ENCODE measurements at places on chromosomes 7 and 10.

GRCh38 chr7:134896073-134896472, 90.2 kb upstream of the AGBL3 start:
- no peak for DNase-seq

DNA sequence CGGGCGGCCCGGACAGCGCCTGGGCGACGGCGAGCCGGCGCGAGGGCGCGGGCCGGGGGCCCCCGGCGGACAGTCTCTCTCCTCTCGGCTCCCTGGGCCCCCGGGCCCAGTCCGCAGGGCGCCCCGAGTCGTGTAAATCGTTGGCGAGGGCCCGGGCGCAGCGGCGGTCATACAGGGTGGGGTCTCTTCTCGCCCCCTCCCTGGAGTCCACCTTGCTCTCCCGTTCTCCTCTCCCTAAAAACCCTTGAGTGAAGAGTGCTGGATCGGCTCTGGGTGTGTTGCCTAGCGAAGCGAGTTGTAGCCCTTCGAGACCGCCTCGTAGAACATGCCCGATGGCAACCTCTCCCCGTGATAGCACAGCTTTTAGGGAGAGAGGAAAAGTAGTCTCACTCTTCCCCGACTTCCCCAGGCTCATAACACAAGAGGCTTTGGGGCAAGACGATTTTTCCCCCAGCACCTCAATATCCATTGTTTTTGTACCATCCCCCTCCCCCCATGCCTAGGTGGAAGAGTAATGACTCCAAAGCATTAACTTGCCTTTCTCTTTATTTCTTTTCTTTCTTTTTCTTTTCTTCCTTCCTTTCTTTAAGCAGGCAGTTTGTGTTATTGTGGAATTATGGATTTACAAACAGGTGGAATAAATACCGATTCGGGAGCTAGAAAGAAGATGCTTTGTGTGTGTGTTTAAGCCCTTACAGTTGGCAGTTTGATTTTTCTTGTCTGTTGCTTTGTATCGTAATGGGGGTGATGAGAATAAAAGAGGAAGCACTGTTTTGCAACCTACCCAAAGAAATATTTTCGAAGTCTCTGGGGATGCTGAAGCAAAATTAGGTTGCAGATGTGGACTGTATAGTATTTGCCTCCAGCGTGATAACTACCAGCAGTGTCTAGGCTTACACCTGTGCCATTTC, 822 bp downstream of the SHOC2 start:
- no peak for DNase-seq

DNA sequence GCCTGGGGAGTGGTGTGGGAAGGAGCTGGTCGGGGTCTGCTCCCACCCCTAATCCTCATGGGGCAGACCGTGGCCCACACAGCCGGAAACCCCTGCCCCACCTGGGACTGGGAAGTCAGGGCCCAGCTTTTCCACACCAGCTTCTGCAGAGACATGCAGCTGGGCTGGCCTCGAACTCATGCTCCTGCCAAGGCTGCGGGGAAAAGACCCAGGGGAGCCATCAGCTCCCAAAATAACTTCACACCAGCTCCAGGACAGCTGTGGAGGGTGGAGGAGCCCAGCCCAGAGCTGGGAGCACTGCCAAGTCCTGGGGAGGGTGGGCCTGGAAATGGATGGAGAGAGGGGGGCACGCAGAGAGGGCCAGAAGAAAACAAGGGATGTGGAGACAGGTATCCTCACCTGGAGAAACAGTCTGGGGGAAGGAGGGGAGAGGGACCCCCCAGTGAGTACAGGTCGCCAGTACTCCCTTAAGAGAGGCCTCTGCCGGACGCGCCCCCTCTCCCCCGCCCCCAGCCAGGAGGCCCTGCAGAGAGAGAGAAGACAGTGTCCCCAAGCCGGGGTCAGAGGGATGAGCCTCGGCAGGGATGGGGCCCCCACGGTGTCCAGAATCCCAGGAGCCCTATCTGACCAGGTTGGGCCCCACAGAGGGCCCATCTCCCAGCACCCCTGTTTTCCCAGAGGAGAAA, 11.5 kb upstream of the GRIFIN start:
- no peak for DNase-seq

GRCh38 chr10:11162828-11163599, 145.3 kb downstream of the CELF2 start:
- DNase-seq = peak; percentile 43

DNA sequence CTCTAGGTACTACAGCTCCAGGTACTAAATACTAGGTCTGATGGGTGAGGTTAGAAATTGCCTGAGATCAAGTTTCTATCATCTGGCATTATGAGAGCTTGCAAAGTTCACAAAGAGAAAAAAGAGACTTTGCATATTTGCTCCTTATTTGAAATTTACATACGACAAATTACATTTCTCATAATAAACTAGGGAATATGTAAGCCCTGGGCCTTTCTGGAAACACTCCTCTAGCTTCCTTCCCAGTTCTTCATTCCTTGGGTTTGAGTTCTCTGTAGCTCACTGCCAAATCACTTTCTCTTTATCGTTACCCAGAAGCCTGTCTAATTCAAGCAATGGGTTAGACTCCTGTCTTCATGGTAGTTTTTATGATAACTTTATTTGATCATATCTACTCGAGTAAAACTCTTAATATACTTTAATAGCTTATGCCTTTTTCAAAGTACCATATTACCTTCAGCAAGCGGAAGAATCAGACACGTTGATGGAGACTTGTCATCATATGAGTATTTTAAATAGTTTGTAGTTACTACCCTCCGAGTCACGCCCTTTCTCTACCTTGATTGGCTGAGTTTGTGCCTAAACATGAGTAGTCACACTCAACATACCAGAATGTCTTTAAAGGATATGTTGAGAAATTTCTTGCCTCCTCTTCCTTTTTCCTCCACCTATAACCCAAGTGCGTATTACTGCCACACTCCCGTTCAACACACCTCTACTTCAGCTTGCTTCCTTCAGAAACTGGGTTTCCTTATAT, 150.5 kb downstream of the DKK1 start:
- no peak for DNase-seq

- DNase-seq = no peak
Measured at GRCh38 chr10:114233482-114233881, 5.6 kb upstream of the VWA2 start.

GRCh38 chr7:28115261-28115660, 65.3 kb downstream of the JAZF1 start:
- no peak for DNase-seq

- no peak for DNase-seq
Measured at GRCh38 chr10:9311702-9312499, 1257.4 kb downstream of the GATA3 start.

GRCh38 chr10:16599662-16600061, 78.0 kb upstream of the C1QL3 start:
- no peak for DNase-seq

DNA sequence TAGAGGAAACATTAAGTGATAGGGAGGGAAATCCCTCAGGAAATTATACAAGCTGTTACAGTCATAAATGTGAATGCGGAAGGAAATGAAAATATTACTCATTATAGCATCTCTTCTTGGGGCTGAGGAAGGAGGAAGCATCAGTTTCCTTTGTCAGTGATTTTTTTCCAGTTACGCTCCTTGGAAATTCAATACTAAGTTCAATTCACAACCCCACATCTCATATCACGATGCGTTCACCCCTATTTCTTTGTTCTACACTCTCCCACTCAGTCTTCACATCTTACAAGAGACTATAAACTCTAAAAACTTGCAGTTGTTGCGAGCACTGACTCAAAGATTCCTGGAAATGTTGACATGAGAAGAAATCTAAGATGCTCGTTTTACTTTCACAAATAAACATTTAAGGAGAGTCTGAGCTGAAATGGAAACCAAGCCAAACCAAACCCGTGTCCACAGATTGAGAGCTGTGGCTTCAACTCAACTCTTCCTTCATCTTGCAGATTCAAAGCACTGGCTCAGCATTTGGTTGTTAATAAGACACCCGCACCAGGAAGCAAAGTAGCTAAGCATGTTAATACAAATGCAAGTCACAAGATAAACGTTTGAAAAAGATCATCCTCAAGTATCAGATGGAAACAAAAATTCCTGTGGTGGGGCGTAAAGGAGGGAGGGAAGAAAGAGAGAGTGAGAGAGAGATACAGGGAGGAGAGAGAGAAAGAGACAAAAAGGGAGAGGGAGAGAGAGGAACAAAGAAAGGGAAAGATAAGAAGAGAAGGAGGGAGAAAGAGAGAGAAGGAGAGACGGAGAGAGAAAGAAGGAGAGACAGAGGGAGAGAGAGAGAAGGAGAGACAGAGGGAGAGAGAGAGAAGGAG, 150.0 kb upstream of the RSU1 start:
- DNase-seq = no peak

GRCh38 chr7:101632641-101633040, 3.5 kb upstream of the MYL10 start:
- DNase-seq = no peak

DNA sequence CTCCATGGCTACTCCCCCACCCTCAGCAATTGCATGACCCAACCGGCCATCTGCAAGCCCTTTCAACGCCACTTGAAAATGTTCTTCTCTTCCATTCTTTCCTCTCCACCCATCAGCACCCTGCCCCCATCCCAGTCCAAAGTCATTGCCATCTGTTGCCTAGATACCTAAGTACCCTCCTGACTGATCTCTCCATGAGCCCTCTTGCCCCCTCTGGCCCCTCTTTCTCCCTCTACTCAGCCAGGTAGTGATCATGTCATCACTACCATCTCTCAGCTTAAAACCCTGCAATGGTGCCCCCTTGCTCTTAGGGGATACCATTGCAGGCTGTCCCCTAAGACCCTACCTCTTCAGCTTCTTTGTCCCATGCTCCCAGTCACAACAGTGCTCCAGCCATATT, 30.5 kb upstream of the BTRC start:
- DNase-seq = no peak

DNA sequence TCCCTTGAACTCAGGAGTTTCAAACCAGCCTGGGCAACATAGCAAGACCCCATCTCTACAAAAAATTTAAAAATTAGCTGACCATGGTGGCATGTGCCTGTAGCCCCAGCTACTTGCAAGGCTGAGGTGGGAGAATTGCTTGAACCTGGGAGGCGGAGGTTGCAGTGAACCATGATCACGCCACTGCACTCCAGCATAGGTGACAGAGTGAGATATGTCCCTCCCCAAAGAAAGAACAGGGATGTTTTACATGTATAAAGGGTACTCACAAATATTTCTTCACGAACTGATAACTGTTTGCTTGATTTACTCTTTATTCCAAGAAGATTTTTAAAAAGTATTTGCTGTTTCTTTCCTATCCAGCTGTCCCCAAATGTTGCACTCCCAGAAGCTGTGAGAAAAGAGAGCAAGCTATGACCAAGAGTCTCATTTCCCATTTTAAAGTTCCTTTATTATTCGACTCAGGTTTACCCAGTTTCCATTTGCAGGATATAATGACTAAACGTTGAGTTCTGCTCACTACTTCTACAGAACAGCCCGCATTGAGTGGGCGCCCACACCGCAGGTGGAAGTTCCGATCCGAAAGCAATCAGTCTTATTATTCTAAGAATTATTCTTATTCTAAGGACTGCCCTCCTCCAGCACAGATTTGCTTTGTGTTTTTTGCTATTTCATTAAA, 90.7 kb downstream of the APBB1IP start:
- no peak for DNase-seq

- no peak for DNase-seq
Measured at GRCh38 chr10:64518456-64518855, 997.3 kb downstream of the REEP3 start.

DNA sequence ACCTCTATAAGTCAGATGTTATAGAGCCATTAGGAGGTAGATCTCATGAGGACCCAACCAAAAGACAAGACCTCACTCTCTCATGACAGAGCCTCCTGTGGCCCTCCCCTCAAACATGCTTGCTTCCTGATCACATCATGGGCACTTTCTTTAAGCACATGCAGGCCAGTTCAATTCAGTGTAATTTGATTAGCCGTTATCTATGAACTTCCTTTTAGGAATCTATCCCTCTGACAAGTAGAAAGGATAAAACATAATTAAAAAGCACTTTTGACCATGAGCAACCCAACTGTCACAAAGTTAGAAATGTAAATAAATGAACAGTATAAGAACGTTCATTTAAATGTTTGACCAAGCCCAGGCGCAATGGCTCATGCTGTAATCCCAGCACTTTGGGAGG, 27.7 kb upstream of the TMEM254 start:
- no peak for DNase-seq

GRCh38 chr7:45080265-45080957, 8.4 kb downstream of the NACAD start:
- DNase-seq = no peak

DNA sequence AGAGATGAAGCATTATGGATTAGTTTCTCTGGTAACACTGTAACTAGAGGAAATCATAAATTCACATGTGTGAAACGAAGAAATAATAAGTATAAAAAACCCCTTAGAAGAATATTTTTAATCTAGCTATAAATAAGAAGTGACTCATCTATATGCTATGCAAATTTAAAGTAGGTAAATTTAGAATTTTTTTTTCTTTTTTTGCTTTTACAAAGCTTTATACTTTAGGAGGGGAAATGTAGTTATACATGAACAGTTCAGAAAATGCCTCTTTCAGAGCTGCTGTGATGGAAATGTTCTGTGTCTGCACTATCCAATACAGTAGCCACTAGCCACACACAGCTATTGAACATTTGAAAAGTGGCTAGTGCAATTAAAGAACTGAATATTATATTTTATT, 87.3 kb downstream of the REEP3 start:
- DNase-seq = no peak

- no peak for DNase-seq
Measured at GRCh38 chr7:118615-119391, 73.6 kb upstream of the FAM20C start.

All from stimulated activated CD4-positive, alpha-beta T cell treated with anti-CD3 and anti-CD28 coated beads, Interleukin-12 subunit alpha, Interleukin-12 subunit beta, amount 100 ng/mL, for 24 hours (primary cell).